Fibroblast of skin of abdomen (primary cell): ENCODE measurements at places on chromosomes 2 and 18.

DNA sequence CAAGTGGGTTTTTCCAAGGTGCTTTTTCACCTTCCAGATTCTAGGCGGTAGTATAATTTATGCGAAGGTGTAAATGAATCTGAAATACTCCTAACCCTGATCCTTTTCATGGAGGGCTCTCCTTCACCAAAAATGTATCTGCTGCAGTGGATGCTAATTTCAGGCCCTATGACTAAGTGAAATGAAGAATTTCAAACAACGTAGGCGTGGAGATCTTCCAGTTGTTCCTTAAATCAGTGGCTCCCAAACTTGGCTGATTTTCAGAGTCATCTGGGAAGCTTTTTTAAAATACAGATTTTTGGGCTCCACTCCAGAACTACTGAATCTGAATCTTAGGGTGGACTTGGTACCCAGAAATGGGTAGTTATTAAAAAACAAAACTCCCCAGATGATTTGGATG is 5.5 kb downstream of the GCKR start:
- no peak for DNase-seq

- DNase-seq = no peak
Observed at GRCh38 chr2:231660860-231661259, 47.5 kb upstream of the PTMA start.

DNA sequence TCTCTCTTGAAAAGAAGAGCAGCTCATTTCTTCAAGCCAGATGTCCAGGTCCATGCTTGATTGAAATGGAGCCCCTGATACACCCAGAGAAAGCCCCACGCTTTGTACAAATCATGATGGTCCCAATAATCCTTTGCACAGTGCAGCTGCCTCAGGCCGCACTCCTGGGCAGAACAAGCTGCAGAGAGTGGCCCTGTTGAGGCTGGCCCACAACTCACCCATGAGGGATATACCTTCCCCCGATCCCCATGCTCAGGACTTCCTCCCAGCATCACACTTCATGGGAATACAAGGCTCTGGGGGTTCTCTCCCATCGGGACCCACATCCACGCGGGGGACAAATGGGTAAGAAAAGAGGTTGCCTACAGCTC is 181.8 kb downstream of the CTIF start:
- DNase-seq = no peak

DNA sequence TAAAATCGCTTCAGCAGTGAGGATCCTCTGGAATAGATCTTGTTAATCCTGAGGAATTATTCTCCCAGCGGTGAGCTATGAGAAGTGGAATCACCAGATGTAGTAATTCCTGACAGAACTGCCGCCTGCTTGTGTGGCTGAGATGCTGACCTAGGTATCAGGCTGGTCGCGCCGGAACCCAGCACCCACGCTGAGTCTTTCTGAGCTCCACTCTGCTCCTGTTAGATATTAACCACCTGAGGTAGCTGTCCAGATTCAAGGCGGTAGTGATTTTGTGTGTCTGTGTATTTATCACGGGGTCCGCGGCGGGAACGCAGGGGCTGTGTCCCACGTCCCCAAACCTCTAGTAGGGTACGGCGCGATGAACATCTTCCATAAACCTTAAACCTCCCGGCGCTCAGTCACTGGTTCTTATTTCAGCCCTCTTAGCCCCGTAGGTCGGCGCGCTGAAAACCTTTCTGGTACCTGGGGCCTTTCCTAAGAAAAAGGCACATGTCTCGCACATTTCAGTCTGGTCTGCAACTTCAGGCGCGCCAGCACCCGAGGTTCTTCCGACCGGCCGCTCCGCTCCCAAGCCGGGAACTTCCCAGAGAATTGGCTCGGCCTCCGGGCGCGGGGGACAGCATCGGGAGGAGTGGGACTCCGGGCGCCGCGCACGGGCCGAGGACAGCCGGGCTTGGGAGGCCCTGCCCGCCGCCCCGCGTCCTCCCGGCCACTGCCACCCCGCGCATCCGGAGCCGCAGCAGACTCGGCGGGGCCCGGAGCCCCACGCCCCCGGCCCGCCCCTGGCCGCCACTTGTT is 542 bp upstream of the CNNM3 start:
- no peak for DNase-seq

- no peak for DNase-seq
Observed at GRCh38 chr2:234932591-234933168, 19.1 kb upstream of the SH3BP4 start.

GRCh38 chr2:30455114-30455738 is 8.2 kb downstream of the LCLAT1 start:
- no peak for DNase-seq

DNA sequence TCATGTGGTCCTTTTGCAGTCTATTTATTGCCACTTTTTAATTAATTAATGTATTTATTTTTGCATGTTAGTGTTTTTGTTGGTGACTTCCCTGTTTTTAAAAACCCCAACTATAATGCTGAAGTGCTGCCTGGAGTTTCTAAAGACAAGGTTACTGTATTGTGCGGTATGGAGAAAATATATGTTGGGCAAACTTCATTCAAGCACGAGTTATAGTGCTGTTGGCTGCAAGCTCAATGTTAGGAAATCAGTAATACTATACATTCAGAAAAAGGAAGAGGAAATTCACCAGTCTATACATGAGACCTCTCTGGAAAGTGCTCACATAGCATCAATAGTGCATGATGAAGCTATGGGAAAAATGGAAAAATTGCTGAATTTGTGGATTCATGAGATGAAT is 15.4 kb upstream of the RBMS1 start:
- DNase-seq = no peak

- no peak for DNase-seq
Observed at GRCh38 chr2:68710336-68710735, 24.3 kb upstream of the ARHGAP25 start.

GRCh38 chr2:32572737-32573136 is 55.1 kb upstream of the TTC27 start:
- DNase-seq = no peak
